ENCODE measurements at places on chromosomes 12 and 14.

- DNase-seq = no peak
Observed at GRCh38 chr12:127147724-127148123, 1119.2 kb upstream of the TMEM132C start.

GRCh38 chr12:116524311-116524710 is 34.9 kb upstream of the MAP1LC3B2 start:
- DNase-seq = no peak

- no peak for DNase-seq
Observed at GRCh38 chr12:48202766-48203165, 326 bp downstream of the OR10AD1 start.

- no peak for DNase-seq
Observed at GRCh38 chr12:1091350-1091749, 100.3 kb downstream of the ERC1 start.

DNA sequence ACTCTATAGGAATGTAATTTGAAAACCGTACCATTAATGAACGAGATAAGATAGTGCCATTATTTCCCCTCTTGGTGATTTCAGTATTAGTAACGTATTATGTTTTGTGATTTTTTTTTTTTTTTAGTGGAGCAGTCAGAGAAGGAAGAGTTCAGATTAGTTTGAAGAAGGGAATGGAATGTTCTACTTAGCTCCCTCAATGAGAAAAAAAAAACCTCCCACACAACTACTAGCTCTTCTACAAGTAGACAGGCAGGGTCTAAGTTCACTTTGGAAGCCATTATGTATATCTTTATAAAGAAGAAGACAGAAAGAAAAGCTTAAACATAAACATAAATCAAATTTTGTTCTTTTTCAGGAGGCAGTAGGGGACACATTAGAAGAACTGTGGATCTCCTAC is 27.3 kb downstream of the PNMA1 start:
- no peak for DNase-seq

DNA sequence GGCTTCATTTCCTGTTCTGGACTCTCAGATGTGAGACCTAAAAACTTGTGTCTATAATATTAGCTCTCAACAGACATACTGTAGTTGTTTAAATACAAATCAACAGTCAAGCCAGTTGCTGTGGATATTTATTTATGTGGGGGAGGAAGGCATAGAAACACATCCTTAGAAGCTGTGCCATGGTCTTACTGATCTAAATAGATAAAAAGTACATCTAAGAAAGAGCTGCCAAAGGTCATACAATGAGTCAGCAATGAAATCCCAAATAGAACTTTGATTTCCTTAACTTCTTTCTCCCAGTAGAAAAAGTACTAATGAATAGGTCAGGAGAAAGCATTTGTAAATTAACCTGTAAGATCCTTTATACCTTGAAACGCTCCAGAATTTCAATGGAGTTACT is 185.1 kb downstream of the AKAP6 start:
- DNase-seq = no peak

DNA sequence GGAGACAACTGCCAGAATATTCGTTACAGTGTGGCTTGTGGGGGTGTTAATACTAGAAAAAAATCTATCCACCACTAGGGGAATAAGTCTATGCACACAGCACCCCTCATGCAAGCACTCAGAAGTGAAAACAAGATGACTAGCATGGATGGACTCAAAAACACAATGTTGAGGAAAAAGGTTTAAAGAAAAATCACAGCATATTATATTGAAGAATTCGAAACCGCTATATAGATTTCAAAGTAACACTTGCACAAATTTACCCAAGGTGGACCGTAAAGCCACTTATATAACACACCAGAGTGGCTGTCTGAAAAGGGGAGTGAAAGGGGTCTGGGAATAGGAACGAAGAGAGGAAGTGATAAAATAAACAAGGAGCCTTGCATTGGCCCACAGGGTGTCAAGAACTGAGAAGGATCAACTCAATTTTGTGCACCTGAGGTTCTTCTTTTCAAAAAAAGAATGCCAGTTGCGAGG is 544 bp downstream of the ABCD4 start:
- no peak for DNase-seq

GRCh38 chr12:108638141-108638827 is 4.6 kb upstream of the SELPLG start:
- no peak for DNase-seq

DNA sequence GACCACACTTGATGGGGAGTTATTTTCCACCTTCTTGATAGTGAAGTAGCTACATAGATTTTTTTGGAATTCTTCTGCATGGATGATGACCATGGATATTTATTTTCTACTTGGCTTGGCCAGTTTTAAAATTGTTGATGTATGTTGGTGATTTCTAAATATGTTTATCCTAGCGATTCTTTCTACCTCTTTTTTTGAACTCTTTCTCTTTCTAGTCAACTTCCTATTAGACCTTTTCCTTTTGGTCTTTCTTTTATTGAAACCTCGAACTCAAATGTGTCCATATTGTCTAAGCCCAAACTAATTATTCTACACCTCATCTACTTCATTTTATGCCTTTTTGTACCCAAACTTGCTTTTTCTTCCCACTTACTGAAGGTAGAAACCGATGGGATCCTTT is 37.0 kb downstream of the CCDC91 start:
- no peak for DNase-seq

GRCh38 chr12:3040026-3040656 is 37.0 kb upstream of the TSPAN9 start:
- no peak for DNase-seq

GRCh38 chr12:93130366-93131054 is 201.4 kb upstream of the EEA1 start:
- no peak for DNase-seq

DNA sequence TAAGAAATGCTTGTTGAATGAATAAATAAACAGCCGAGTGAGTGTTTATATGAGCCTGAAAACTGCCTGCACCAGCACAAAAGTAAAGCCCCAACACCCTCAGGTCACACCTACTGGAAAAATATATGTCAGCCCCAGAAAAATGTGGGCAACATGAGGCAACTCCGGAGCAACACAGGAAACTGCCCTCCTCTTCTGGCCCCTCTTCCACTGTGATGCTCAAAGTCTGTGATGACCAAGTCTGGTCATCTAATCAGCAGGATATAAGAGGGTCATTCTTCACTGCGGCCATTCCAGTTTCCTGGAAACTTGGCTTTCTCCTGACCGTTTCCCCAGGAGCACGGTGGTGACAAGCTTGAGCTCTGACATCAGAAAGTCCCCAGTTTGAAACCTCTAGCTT is 159.6 kb upstream of the PZP start:
- DNase-seq = no peak

GRCh38 chr14:33309106-33309505 is 370.4 kb downstream of the NPAS3 start:
- no peak for DNase-seq

GRCh38 chr12:11672256-11673191 is 23.1 kb downstream of the ETV6 start:
- no peak for DNase-seq

DNA sequence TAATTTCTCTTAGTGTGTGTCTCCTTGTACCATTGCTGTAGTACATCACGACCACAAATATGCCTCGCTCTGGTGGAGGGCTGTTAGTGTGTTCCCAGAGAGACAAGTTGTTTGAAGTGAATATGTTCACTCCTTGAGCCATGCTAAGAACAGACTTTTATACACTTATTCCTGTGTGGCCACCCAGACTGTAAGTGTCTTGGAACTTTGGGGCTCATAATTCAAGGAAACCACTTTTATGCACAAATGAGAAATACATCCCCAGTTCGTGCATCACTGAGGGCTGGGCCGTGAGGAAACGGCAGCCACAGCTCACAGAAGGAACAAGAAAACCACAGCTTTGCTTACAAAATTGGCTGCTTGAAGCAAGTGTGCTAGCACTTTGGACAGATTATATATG is 362.2 kb upstream of the DDHD1 start:
- no peak for DNase-seq

DNA sequence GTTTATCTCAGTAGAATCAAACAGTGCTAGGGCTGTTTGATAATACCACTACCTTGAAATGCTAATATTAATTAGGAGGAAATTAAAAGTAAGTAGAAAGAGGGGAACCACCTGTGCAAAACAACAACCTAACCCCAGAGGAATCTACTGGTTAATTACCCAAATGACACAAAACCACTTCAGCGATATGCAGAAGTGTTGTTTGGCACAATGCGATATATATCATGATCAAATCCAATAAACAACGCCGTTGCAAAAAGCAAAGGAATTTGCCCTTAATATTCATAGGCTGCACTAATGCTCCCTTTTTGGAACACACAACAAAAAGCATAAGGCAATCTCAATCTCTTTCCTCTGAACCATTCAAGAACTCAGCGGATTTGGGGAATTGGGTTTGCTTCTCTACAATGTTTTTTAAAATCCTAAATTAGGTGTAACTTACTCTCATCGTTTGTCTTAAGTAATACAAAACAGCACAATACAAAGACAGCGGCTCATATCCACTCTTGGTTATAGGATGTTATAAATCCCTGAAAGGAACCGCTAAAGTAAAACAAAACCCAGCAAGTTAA is 1.5 kb downstream of the MAP4K5 start:
- DNase-seq = no peak

DNA sequence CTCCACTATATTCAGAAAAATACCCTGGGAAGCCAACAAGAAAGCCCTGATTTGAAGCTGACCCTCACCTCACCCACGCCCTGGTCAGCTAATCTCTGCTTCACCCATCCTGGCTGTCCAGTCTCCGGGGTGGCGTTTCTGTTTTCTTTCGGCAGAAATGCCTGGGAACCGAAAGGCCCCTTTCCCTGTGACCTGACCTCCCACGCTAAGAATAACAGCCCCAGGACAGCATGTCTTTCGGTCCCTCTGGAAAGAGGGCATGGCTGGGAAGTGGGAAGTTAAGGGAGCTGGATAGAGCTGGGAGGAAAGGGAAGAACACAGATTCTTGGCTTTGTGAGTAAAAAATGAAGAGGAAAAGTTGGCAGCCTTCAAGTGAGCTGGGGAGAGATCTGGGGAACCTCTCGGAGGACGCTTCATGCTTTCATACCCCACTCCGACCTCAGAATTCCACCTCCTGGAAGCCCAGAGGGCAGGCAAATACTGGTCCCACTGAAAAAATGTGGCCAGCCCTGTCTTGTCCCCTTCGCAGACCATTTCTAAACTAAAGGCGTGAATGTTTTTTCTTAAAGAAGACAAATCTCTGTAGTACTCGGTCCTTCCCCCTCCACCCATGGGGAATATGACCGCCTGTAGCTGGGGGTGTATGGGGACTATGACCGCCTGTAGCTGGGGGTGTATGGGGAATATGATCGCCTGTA is 163.0 kb upstream of the FKBP4 start:
- DNase-seq = no peak

GRCh38 chr14:91202234-91202974 is 42.1 kb downstream of the GPR68 start:
- no peak for DNase-seq

GRCh38 chr14:44204061-44204835 is 302.8 kb downstream of the FSCB start:
- DNase-seq = no peak

- DNase-seq = no peak
Observed at GRCh38 chr14:23181946-23182345, 1.5 kb downstream of the SLC7A8 start.

GRCh38 chr14:54399560-54399959 is 2.8 kb downstream of the CDKN3 start:
- no peak for DNase-seq

DNA sequence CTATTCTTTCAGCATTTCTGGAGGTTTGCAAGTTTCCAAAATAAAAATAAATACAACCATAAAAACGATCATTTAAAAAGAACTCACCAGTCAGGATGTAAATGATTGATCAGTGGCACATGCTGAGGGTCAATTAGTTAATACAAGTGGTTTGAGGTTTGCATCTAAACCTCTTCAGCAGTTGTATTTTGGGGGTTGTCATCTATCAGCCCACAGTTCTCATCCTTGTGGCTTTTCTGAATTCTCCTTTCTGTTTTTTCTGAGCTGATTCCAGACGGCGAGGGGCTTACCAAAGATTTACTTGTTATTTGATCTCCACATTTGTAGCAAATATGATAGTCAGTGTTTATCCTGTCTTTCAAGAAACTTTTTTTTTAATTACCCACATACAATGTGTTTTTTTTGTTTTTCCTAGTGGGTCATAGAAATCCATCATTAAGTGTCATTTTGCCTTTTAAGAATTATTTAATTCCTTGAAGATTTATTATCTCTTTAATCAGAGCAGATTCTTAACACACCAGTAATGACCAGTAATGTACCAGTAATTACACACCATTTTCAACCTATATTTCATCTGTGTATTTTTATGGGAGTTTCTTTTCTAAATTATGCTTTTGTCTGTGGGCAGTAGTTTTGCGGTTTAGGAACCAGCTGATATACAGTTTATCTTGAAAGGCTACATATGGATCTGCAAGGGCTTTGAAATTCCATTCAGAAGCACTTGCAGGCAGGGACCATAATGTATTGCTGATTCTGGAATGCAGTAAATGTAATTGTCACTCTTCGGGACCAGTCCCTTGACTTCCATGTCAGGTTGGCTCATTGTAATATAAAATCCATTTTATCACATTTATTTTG is 56.3 kb upstream of the DAAM1 start:
- no peak for DNase-seq

DNA sequence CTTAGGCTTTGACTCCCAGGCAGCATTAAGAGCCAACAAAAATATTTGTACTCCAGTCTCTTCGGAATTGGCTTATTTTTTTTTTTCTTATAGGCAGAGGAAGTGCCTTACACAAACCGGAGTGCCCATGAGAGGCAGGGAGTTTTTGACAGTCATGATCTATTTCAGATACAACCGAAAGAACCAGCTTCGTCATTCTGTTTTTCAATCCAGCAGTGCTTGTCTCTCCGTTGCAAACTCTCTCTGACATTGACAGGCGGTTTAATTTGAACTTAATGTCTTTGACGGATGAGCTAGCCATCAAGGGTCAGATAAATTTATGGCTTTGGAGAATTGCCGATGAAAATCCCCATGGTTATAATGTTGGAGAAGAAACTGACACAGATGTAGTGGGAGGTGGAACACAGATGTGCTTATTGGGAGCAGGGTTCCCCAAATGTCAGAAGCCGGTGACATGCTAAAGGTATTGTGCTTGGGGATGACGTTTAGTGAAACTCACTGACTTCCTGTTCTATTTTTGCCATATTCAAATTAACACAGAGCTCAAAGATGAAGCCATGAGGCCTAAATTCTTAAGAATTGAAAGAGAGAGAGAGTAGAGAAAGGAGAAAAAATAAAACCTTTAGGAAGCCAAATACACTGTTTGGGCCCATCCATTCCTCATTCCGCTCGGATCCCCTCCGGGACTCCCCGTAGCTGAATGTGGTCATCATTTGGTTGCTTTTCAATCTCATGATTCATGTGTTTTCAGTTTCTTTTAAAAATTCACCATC is 59.7 kb downstream of the PLXNC1 start:
- no peak for DNase-seq

- peak; percentile 81 for DNase-seq
Observed at GRCh38 chr14:104800015-104800770, 708 bp upstream of the ZBTB42 start.

- DNase-seq = no peak
Observed at GRCh38 chr14:64763085-64763782, 59.0 kb downstream of the PLEKHG3 start.

GRCh38 chr12:92363295-92364146 is 217.9 kb upstream of the BTG1 start:
- no peak for DNase-seq

GRCh38 chr12:7035463-7035862 is 17.2 kb upstream of the LPCAT3 start:
- no peak for DNase-seq

GRCh38 chr12:21543151-21543550 is 17.1 kb downstream of the SPX start:
- DNase-seq = no peak

Measured in activated CD8-positive, alpha-beta memory T cell treated with anti-CD3 and anti-CD28 coated beads for 1 hour (primary cell).